Stimulated activated CD8-positive, alpha-beta memory T cell treated with anti-CD3 and anti-CD28 coated beads, Interleukin-15, amount 100 ng/mL, for 24 hours (primary cell): ENCODE measurements at places on chromosomes 12 and 14.

- DNase-seq: no peak
These were observed 386.3 kb downstream of the TMEM121 start for GRCh38 chr14:105912641-105913180.

DNA sequence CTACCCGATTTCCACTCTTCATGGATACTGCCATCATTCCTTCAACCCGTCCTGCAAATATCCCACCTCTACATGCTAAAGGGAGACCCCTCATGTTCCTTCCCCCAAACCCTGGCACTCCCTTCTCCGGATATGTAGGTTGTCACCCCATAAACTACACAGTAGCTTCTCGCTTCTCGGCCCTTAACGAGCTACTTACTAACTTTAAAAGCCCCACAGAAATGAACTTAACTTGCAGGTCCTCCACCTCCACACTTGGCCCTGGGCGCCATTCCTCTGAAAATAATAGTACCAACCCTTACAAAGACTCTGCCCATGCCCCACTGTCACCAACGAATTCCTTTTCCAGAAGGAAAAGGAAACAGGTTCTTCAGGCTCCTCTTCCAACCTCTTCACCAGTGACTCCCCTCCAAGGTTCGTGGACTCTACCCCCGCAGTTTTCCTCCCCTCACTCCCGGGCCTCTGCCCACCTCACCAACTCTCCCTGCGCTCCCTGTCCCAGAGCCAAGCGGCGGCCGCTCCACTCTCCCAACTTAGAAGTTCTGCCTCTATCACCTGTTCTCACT is 1.2 kb downstream of the SPPL3 start:
- no peak for DNase-seq

- DNase-seq: no peak
These were observed 96.6 kb downstream of the RIMBP2 start for GRCh38 chr12:130619385-130620001.

- DNase-seq: no peak
These were observed 878.1 kb downstream of the DIO2 start for GRCh38 chr14:79333198-79333546.

DNA sequence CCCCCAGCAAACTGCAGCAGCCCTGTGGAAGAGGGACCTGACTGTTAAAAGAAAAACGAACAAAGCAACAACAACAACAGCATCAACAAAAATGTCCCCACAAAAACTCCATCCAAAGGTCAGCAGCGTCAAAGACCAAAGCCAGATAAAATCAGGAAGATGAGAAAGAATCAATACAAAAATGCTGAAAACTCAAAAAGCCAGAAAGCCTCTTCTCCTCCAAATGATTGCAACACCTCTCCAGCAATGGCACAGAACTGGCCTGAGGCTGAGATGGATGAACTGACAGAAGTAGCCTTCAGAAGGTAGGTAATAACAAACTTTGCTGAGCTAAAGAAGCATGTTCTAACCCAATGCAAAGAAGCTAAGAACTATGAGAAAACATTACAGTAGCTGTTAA is 45.4 kb upstream of the PPP4R3A start:
- DNase-seq: no peak

DNA sequence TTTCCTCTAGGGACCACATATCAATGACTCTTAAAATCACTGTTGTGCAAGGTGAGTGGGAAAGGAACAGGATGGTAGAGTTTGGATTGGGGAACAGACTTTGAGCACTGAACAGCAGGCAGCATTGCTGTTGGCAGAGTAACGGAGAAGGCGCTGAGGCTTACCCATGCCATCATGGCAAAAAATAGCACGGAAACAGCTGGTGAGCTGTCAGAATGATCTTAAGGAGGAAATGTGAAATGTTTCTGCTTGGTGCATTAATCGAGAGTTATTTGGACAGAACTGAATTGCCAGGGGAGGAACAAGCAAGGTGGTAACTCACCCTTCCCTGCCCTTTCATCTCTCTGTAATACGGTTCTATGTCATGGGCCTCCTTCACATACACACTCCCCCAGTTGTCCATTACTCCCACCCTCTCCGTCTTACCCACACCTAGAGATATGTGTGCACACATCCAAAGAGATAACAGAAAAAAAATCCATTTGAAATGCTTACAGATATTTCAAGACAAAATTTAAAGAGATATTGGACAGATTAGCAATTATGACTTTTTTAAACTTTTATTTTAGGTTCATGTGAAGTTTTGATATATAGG is 572.5 kb downstream of the DIO2 start:
- no peak for DNase-seq

DNA sequence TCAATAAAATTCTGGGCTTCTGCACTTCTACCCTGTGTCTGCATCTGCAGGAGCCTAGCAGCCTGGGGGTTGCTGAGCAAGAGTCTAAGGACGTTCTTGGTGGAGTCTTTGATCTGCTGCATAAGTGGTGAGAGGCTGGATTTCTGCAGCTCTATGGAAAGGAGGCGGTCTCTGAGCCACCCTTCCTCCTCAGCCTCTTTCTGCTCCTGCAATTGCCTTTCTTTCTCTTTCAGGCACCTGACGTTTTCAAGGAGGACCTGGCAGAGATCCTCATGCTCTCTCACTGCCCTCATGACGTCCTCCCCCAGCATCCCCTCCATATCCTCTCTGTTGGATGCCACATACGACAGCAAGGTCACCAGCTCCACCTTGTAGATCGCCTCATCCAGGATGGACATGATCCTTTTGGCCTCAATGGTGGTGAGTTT is 13.6 kb upstream of the TPCN1 start:
- no peak for DNase-seq

DNA sequence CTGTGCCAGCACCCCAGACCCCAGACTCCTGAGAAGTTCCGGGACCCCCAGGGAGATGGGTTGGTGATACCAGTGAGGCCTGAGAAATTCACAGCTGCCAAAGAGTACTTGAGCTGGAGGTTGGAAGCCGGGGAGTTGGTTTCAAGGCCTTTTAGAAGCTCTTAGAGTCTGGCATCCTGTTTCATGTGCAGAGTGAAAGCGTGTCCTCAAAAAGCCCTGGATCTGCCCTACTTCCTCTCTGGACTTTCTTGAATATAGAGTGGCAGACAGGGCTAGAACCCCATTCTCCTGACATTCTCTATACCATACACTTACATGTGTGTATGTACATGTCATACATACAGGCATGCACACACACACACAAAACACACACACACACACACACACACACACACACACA is 31.3 kb upstream of the PPM1A start:
- no peak for DNase-seq

GRCh38 chr12:107857191-107857590 is 82.7 kb downstream of the ASCL4 start:
- no peak for DNase-seq

DNA sequence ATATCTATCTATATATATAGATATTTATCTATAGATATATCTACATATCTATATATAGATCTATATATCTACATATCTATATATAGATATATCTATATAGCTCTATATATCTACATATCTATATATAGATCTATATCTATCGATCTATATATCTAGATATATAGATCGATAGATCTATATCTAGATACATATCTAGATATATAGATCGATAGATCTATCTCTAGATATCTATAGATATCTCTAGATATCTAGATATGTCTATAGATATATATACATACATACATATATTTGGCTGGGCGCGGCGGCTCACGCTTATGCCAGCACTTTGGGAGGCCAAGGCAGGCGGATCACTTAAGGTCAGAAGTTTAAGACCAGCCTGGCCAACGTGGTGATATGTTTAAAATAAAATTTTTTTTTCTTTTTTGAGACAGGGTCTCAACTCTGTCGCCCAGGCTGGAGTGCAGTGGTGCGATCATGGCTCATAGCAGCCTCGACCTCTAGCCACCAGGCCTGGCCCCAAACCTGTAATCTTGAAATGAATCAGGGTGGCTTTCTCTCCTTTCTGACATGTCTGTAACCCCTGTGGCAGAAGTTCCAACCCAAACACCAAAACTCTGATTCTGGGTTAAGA is 18.1 kb downstream of the ARPC3 start:
- DNase-seq: no peak

DNA sequence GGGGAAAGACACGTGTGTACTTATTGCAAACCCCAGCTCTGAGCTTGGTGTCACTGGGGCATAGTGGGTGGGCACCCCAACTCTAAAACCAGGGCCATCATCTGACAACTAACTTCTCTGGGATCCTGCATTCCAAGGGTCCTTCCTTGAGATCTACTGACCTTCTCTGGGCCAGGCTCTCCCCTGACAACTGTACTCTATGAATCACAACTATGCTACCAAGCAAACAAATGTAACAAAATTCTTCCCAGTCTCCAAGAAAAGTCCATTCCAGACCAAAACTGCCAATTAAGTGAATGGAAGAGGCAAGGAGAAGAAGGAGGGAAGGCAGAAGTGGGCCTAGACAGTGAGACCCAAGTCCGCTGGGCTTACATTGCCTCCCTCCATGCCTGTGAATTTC is 38.2 kb downstream of the VWF start:
- DNase-seq: no peak

DNA sequence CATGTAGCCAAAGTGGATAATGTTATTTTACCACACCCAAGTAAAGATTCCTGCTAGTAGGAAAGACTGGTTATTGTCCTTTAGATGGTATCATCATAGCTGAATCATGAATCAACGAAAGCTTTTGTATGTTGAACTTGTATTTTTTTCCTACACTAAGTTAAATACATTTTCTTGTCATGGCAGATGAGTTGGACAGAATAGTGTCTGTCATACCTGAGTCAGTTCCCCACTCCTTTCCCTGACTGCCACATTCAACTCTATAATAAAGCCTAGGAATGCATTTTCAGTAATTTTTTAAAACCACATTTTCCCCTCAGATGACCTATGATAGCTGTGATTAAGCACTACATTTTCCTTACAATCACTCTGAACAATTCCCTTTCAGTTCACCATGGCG is 9.3 kb upstream of the PTHLH start:
- no peak for DNase-seq

- no peak for DNase-seq
These were observed 3.0 kb downstream of the MYH6 start for GRCh38 chr14:23405096-23405495.

- no peak for DNase-seq
These were observed 3.0 kb downstream of the GAS2L3 start for GRCh38 chr12:100576331-100577036.

GRCh38 chr12:117994551-117995438 is 21.7 kb upstream of the RFC5 start:
- no peak for DNase-seq

DNA sequence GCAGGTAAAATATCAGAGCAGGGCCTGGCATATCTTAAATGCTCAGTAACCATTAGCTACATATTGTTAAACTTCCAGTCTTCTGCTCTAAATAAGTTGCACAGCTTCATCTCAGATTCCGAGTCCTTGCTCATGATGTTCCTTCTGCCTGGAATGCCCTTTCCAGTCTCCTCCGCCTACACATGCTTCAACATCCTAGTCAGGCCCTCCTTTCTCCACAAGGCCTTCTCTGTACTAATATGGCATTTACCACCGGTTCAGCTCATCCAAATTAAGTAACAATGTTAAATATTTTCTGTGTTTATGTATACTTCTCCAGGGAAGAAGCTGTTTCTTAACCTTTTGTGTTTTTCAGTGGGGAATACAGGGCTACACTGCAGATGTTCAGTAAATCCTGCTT is 8.5 kb downstream of the DHH start:
- no peak for DNase-seq

- DNase-seq: no peak
These were observed 155.9 kb upstream of the NUDT4 start for GRCh38 chr12:93221841-93222240.

DNA sequence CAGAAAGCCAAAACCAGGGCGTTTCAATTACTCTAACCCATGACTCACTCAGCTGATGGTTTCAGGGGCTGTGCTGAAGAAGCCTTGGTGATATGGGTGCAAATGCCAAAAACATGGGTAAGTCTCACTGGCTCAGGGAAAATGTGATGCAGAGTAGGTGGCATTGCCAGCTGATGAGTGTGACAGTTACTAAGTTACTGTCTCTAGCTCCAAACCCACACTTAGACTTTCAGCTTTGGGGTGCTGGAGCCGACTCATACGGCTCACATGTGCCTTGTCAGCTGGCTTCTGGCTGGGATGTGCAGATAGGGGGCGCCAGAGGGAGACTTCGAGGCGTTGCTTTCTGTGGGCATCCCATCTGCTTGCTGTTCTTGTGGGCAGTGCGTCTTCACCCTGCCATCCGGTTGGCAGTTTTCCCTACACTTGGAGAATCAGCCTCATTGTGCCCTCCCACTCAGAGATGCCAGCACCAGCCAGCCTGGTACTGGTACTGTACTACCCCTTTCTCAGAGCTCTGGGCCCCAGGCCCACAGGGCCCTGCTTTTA is 11.1 kb upstream of the KRT7 start:
- peak; percentile 56 for DNase-seq
